Activated CD4-positive, CD25-positive, alpha-beta regulatory T cell treated with anti-CD3 and anti-CD28 coated beads, Interleukin-2, amount 50 U/mL, for 16 hours (primary cell): ENCODE measurements at places on chromosomes 5 and 9.
A peak's percentile ranks its signal among the peaks of the same experiment; 100 is the strongest.

DNA sequence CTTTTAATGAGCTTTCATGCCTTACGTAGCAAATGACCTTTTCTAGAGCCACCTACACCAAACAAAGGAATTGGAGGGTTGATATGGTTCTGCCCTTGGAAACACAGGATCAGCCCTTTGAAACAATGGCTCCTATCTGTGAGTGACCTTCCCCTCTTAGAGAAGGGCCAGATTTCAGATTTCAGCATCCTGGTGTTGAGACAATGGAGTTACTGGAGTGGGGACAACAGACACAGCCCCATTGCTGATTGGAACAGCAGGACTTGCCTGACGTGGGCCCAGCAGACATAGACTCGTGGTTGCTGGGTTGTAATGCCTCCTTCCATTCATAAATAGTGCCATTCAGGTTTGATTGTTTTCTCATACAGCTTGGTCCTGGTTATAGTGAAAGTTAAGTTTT is 96.0 kb downstream of the GALNT10 start:
- no peak for DNase-seq

- no peak for DNase-seq
These were observed 17.4 kb downstream of the ENC1 start for GRCh38 chr5:74623006-74623611.

GRCh38 chr5:171201310-171201709 is 107.7 kb upstream of the TLX3 start:
- DNase-seq, result no peak

GRCh38 chr5:138603249-138603920 is 28.2 kb upstream of the HSPA9 start:
- no peak for DNase-seq

DNA sequence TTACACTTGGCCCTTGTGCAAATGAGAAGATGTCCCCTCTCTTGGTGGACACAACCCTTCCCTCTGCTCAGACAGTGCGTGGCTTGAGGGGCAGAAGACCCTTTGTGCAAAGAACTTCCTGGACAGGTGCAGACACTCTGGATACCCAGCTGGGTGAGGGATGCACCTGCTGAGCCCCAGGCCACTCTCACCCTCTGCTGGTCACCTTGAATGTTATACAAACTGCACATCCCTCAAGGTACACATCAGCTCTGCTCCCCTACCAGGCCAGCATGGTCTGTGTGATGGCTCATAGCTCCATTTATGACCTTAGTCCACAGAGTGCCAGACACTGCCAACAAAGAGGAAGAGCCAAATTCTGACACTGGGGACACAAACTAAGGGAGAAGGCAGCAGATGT is 3.1 kb upstream of the DIRAS2 start:
- DNase-seq, result no peak

DNA sequence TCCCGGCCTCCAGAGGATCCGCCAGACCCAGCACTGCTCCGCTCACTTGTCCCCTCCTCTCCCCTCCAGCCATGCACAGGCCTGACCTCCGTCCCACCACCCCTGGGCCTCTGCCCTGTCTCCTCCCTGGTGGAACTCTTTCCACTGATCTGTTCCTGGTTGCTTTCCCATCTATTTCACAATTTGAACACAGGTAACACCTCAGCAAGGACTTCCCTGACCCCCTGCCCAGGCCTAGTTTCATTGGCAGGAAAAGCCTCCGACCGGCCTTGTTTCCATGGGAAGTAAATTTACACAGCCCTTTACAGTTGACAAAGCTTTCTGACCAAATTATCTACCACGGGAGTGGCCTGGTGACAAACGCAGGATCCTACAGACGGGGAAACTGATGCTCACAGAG is 14.8 kb downstream of the QSOX2 start:
- no peak for DNase-seq

DNA sequence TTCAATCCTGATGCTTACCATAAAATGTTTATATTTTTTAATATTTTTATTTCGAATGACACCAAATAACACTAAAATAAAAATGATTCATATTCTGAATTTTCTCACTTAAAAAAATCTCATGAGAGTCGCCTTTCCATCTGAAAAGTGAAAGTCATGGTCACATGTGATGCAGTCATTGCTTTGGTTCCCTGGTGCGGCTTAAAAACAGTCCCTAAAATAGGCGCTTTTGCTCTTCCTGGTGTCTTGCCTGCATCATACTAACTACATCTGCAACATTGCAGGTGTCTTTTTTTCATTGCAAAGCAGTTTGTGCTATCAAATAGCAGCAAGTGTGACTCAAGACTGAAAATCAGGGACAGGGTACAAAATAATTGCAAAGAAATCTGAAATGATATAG is 185.2 kb upstream of the NREP start:
- no peak for DNase-seq

- DNase-seq, result no peak
These were observed 16.6 kb downstream of the GGTA1 start for GRCh38 chr9:121483049-121483448.

DNA sequence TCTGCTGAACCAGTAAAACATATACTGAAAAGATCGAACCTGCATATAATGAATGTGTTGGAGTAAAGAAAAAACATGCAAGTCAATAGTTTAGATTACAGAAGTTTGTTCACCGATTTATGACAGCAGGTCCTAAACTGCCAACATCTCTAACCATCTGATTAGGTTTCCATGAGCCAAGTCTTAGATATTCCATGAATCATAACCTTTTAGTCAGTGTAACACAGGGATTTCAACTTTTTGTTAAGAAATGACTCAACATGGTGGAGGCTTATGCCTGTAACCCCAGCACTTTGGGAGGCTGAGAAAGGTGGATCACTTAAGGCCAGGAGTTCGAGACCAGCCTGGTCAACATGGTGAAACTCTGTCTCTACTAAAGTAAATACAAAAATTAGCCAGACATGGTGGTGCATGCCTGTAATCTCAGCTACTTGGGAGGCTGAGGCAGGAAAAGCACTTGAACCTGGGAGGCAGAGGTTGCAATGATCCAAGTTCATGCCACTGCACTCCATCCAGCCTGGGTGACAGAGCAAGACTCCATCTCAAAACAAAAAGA is 38.7 kb downstream of the APC start:
- no peak for DNase-seq

DNA sequence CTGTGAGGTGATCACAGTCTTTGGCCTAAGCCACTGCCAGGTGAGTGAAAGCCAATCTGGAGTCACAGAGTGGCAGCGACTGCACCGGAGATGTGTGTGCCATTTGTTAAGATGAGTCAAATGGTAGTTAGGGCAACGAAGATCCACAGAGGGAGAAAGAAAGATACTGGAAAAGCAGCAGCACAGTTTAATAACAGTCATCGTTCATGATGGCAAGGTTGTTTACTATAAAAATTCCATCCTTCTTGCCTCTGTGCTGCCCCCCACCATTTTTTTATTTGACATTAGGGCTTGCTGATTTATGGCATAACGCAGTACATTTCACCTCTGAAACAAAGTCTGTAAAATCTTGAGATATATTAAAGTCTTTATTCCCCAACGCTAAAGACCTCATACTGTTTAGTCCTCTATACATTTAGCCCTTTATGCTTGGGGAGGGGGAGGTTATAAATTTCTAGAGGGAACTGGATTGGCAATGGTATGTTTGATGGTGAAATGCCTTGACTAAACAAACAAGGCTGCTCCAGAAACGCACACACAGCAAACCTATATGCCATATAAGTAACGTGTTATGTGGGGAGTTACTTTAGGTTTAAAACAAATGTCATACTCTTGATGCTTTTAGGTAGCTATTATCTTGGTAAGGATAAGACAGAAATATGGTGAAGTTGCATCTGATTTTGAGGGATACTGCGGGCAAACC is 55.8 kb upstream of the ABL1 start:
- DNase-seq, result no peak

DNA sequence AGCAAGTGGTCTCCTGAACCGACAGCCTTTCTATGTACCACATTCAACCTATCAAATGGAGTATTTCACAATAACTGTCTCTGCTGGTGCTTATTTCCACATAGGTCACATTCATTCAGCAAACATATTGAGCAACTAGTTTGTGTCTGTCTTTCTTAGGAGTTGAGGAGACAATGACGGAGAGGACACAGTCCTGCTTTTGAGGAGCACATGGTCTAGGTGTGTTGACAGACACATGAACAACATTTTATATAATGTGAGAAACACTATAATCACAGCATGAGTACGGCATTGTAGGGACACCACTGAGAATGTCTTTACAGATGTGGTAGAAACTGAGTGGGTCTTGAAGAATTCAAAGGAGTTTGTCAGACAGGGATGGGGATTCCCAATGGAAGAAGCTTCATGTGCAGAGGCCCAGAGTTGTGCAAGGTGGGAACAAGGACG is 28.5 kb downstream of the NFIL3 start:
- no peak for DNase-seq

GRCh38 chr5:72752909-72753308 is 63.6 kb upstream of the TNPO1 start:
- DNase-seq, result no peak

GRCh38 chr9:15430920-15431844 is 8.5 kb downstream of the SNAPC3 start:
- no peak for DNase-seq

DNA sequence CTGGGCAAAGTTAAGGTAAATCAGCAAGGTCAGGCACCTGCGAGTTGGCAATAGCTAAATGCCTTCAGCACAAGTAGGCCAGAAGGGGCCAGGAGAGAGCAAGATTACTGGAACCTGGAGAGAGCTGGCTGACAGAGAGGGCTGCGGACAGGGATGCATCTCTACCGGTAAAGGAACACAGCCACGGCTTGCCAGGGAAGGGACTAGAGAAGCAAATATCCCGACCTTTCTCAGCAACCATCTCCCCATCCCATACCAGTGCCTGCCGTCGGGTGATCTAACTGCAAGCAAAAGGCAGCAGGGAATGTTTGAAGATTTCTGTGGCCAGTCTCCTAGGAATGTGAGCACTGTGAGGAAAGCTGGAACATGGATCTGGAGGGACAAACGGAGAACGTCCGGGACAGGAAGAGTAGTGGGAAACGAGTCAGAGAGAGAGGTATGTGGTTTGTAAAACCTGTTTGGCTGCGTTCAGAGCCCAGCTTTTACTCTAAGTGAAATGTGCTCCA is 15.9 kb upstream of the ABLIM3 start:
- no peak for DNase-seq

GRCh38 chr5:62578540-62578939 is at the start of gene LRRC70:
TSS of gene LRRC70 (plus strand) at chr5:62578819. CDS start at chr5:62579439, 620 bp downstream.
- peak; percentile 9 for DNase-seq

DNA sequence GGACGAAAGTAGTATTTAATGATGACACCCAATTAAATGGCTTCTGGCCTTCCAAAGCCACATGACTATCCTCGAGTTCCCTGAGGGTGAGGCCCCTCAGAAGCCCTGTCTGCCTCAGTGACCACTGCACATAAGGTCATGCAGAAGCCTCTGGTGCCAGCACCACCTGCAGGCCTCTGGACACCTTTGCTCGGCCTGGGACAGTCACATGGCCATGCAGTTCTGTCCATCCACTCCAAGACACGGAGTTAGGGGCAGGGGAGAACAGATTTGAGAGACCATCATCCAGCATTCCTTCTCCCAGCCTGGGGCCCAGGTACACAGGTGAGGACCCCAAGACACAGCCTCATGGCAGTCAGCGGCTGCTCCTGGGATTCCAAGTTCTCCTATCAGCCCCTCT is 145.0 kb downstream of the ROR2 start:
- DNase-seq, result no peak

DNA sequence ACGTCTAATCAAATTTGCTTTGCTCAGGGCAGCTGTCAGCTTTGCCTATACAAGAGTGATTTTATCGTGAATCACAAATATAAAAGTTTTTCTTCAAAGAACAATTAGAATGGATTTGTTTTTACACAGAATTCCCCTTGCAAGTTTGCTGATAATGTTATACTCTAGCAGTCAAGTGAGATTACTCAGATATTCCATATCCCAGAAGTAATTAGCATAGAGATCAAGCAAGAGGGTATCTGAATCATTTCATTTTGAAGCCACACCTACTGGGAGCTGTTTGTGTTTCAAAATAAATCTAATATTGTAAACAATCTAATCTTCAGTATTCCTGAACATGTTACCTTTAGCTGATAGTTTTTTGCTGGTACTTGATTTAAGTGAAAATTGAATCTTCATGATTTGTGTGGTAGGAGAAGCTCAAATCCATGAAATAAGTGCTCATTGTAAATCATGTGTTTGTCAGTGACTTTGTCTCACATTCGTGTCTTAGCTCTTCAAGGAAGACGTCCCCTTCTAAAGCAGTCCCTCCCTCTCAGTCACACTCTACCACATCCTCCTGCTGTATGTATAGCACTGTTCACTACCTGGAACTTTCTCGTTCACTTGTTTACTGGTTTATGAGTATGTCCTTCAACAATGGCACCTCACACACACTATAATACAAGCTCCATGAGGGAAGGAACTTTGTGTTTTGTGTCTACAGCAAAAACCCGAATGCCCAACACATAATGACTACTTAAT is 3.3 kb upstream of the TTC39B start:
- DNase-seq, result no peak

DNA sequence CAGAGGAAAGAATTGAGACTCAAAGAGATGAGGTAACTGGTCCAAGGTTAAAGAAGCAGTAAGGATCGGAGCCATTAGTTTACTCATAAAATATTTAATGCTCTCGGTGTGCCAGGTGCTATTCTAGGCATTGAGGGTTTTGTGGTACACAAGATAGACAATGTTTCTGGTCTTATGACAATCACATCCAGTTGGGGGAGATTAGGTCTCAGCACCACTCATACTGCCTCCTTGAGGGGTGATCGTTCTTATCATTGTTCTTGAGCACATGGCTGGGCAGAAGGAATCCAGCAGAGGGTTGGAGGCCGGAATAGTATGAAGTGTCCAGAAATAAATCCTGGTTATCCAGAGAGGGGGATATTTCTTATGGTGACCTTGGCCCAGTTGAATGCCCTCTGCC is 40.7 kb upstream of the LCP2 start:
- no peak for DNase-seq

- no peak for DNase-seq
These were observed 703 bp downstream of the FAM120AOS start for GRCh38 chr9:93452710-93453046.

DNA sequence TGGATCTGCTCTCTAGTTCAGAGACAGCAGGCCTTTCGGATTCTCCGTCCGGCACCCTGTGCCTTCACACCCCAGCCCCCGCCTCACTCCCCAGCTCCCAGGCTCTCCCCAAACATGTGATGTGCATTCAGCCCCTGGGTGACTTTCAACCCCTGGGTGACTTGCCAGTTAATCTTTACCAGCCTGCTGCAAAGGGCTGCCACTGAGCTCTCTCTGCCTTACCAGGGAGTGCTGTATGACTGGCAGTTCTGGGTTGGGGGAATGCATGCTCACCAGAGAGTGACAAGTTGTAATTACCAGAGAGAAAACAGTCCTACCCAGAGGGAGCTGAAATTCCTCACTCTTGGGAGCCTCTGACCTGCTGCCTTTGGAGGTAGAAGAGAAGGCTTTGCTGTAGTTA is 4.9 kb upstream of the ADRA1B start:
- no peak for DNase-seq

DNA sequence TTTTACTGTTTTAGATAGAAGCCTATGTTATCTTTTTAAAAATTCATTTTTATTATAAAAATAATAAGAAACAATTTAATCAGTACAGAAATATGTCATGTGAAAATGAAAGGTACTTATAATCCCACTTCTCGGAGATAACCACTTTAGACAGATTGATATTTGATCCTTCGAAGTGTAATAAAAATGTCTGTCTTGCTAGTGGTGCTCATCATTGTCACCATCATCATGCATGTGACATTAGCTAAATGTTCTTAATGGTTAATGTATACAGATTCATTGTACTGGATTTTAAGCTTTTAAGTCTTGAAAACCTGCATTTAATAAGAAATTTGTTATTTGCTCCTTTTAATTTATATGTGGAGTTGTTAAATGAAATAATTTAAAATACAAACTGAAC is 30.1 kb upstream of the FAM120AOS start:
- DNase-seq, result no peak
